Gastrocnemius medialis (tissue), 4 donors: ENCODE measurements at places on chromosomes 1 and 21. TPM values are rescaled to one million over a fixed set of nuclear protein-coding genes. Genes with fewer than 3 reads are reported as not detected.

The LRRC53 gene
- total RNA-seq, result not detected

The EPHA2 gene
- total RNA-seq, result 2.6 TPM

The POU2F1 gene
- total RNA-seq, result 4.6 TPM

The GJA8 gene
- total RNA-seq, result not detected

DNA sequence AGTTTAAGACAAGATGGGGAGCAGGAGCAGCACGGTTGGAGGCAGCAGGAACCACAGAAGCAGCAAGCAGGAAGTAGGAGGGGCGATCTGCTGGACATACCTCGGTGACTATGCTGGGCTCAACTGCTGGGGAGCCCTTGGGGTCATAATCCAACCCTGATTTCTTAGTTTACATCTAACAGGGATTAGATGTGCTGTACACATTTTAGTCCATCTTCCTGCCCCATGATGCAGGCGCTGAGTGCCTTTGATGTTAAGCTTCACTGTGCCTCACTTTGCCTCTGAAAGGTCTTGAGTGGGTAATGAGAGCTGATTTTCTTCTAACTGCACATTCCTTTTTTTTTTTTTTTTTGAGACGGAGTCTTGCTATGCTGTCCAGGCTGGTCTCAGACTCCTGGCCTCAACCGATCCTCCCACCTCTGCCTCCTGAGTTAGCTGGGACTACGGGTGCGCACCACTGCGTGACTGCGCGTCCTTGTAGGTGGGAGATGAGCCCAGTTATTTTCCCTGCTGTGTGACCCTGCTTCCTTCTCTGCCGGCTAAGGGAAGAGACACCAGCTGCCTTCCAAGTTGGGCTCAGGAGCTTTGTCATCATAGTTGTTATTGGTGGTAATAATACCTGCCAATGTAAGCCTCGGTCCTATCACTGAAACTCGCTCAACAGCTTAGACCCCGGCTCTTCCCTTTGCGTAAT is 1.1 kb upstream of the RCAN3 start:
- H3K36me3 ChIP-seq, result no peaks in the 10 kb centered on the region
- H3K27ac ChIP-seq, result peak overlapping the region; percentile 74
- peak overlapping the region; percentile 61 for H3K4me3 ChIP-seq
- H3K27me3 ChIP-seq, result peaks cover 41% of the 10 kb centered on the region
- DNase-seq, result no peak
- H3K4me1 ChIP-seq, result no peaks in the 10 kb centered on the region

- no peak for DNase-seq
- no peaks in the 10 kb centered on the region for H3K36me3 ChIP-seq
These were observed 52.5 kb upstream of the CD55 start for GRCh38 chr1:207268753-207269511.

DNA sequence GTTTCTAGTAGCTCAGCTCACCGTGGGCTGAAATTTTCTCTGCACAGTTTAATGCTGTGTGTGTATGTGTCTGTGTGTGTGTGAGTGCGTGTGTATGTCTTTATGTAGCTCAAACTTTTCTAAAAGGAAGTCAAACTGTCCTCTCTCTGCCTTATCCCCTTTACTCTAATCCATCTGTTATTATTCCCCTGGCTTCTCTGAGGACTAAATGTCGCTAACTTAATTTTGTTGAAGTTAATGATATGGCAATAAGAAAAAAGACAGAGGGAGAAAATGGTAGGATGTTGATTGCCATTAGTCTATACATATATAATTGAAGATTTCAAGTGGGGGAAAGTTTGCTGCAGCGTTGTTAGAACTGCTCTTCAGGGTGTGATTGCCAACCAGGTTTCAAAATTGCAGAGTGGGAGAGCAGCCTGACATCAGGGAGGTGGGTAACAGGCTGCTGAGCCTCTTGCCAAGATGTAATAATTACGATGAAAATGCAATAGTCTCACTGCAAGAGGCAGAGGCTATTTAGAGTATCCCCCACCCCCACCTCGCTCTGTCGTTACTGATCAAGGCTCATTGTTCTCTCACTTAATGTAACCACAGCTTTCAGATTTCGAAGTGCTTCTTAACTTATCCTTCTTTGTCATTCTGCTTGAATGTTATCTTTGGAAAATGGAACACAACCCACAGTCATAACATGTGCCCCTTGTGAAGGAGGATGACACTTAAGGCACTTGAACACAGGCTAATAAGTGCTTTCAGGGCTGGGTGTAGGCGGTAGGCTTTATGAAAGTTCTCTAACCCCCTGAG is 559.0 kb upstream of the PLXNA2 start:
- no peak for DNase-seq
- no peaks in the 10 kb centered on the region for H3K27me3 ChIP-seq
- no peaks in the 10 kb centered on the region for H3K4me1 ChIP-seq
- H3K27ac ChIP-seq, result no peak overlapping the region
- no peaks in the 10 kb centered on the region for H3K36me3 ChIP-seq

DNA sequence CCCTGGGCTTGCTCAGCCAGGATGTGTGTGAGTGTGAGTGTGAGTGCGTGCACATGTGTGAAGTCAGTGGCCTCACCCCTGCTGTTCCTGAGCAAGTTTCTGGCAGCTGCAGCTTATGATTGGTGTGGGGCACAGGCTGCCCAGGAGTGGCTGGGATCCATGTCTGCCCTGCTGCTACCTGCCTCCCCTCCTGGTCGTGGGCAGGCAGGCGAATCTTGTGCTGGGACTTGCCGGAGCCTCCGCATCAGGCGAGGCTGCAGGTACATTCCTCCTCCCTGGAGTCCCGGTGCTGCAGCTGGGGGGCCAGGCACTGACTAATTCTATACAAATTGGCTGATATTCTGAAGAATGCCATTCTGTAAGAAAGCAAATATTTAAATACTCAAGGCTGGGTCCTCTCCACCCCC is 85.6 kb upstream of the WNT4 start:
- no peak overlapping the region for H3K27ac ChIP-seq
- no peak for DNase-seq
- no peak overlapping the region for H3K4me3 ChIP-seq
- H3K27me3 ChIP-seq, result peaks cover 1% of the 10 kb centered on the region
- no peaks in the 10 kb centered on the region for H3K36me3 ChIP-seq
- no peaks in the 10 kb centered on the region for H3K4me1 ChIP-seq
